GM19239 (cell line): ENCODE measurements at places on chromosomes 12 and 14.
A peak's percentile ranks its signal among the peaks of the same experiment; 100 is the strongest.

GRCh38 chr12:82359115-82359478, 768 bp downstream of the METTL25 start:
- DNase-seq: no peak

DNA sequence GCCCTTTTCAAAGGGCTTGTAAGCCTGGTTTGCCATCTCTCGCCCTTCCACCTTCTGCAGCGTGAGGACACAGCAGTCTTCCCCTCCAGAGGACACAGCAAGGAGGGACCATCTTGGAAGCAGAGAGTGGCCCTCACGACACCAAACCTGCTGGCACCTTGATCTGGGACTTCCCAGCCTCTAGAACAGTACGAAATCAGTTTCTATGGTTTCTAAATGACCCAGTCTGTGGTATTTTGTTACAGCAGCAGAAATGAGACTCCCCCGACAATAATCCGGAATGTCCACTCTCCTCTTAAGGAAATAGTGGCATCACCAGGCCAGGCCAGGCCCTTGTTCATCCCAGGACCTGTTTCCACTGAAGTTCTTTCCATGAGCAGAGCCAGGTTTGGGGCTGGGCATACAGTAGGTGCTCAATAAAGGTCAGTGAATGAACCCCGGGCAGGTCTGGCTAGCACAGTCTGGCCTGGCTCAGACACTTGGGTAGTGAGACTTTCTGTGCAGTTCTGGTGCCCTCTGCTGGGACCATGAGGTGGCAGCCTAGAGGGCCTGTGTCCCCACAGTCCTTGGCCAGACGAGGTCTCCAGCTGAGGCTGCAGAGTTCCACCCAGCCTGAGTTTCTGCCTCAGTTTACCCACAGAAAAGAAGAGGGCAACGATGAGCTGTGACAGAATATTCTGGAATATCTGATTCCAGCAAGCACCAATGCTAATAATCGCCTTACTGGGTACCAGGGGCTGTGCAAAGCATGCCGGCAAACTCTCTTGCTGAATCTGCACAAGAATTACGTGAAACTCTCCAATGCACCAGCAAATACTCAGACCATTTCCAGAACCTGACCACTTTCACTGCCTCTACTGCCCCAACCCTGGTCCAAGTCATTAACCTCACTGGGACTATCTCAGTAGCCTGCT, 14.0 kb downstream of the ABCB9 start:
- DNase-seq: peak; percentile 91

- no peak for DNase-seq
These were observed 53.2 kb downstream of the AMN start for GRCh38 chr14:102975662-102976061.

GRCh38 chr12:44206045-44206444, 370.2 kb downstream of the TMEM117 start:
- DNase-seq: no peak

- DNase-seq: no peak
These were observed 99.9 kb downstream of the PHETA1 start for GRCh38 chr12:111268738-111269572.

DNA sequence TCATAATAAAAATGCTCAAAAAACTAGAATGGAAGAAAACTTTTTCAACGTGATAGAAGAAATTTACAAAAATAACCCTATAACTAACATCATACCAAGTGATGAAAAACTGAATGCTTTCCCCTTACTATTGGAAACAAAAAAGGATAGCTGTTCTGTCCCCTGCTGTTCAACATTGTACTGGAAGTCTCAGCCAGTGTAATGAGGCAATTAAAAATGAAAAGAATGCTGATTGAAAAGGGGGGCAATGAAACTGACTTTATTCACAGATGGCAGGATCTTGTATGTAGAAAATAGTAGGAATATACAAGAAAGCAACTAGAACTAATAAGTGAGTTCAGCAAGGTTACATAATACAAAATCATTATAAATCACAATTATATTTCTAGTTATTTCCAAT, 337.9 kb upstream of the KITLG start:
- DNase-seq: no peak

DNA sequence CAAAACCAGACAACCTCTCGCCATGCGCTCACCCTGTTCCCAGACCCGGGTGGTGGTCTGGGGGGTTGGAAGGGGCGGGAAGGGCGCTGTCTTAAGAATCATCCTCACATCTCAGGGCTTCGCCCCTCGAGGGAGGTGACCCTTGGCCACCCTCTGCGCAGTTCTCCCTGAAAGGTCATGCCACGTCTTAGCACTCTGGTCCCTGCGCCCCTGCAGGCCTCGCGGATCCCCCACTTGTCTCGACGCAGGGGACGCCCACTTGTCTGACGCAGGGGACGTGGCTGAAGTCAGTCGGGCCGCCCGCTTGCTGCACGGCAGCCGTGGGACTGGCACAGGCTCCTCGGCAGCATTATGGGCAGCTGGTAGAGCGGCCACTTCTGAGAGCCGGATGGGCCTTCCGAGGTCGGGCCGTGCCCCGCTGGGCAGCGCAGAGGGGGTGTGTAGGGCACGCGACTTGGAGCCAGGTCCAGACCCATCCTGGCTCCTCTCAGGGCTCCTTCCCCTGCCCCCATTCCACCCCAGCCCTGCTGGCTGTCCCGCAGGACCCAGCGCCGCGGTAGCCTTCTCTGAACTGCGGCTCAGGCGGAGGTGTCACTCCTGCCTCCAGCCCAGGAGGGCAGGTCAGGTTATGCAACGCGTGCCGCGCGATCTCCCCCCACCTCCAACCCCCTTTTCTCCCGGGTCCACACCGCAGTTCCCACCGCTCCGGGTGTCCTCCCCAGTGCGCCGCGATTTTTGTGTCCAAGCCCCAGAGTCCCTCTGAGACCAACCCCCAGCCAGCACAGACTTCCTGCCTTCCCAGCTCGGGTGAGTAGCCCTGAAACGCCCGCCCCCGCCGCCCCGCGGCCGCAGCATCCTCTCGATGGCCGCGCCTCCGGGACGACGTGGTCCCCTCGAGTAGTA, 40.9 kb upstream of the CAPRIN2 start:
- peak; percentile 48 for DNase-seq
